ENCODE measurements at places on chromosomes 1 and 21. TPM values are rescaled to one million over a fixed set of nuclear protein-coding genes. Genes with fewer than 3 reads are reported as not detected.

TRIM46 gene
- 4.6 TPM for total RNA-seq

ZBTB8A gene
- 0.21 TPM for total RNA-seq

SUCO gene
- total RNA-seq: 18.9 TPM

S100A2 gene
- not detected for total RNA-seq

PTPN7 gene
- total RNA-seq: 329 TPM

CYP4Z1 gene
- not detected for total RNA-seq

NHLH1 gene
- total RNA-seq: 0.52 TPM

TSACC gene
- not detected for total RNA-seq

CREB3L4 gene
- 7.3 TPM for total RNA-seq

S100A1 gene
- not detected for total RNA-seq

GSTM1 gene
- not detected for total RNA-seq

FHAD1 gene
- total RNA-seq: 0.70 TPM

SH2D2A gene
- 186 TPM for total RNA-seq

FCMR gene
- 42.9 TPM for total RNA-seq

MAEL gene
- 0.14 TPM for total RNA-seq

PER3 gene
- 4.6 TPM for total RNA-seq

NMNAT2 gene
- not detected for total RNA-seq

FCRL5 gene
- total RNA-seq: 0.32 TPM

PADI2 gene
- total RNA-seq: 0.06 TPM

S100A9 gene
- total RNA-seq: not detected

SPAG17 gene
- not detected for total RNA-seq

ESPN gene
- 0.39 TPM for total RNA-seq

PRR9 gene
- not detected for total RNA-seq

SPRR4 gene
- not detected for total RNA-seq

CD53 gene
- 191 TPM for total RNA-seq

EDN2 gene
- not detected for total RNA-seq

EFCAB7 gene
- total RNA-seq: 5.9 TPM

PADI4 gene
- total RNA-seq: 3.7 TPM

LCE2A gene
- not detected for total RNA-seq

KLHL17 gene
- 22.5 TPM for total RNA-seq

UMODL1 gene
- total RNA-seq: not detected

CCDC185 gene
- not detected for total RNA-seq

All from activated naive CD8-positive, alpha-beta T cell treated with anti-CD3 and anti-CD28 coated beads for 36 hours (primary cell).